ENCODE measurements at places on chromosomes 4 and X. TPM values are rescaled to one million over a fixed set of nuclear protein-coding genes. Genes with fewer than 3 reads are reported as not detected.

DNA sequence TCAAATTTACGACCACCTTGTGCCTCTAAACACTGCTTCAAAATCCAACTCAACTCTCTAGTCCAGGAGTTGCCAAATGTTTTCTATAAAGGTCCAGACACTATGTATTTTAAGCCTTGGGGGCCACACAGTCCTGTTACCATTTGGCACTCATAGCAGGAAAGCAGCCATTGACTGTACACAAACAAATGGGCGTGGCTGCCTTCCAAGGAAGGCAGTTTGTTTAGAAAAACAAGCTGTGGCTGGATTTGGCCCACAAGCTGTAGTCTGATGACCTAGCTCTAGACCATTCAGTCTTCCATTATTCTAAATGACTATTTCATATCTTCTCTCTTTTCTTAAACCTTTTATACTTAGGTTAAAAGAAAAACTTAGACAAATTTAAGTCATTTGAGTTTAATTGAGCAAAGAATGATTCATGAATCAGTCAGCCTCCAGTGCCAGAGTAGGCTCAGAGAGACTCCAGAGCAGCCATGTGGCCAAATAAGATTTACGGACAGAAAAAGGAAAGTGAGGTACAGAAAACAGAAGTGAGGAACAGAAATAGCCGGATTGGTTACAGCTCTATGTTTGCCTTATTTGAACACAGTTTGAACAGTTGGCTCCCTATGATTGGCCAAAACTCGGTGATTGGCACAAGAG is 825.8 kb upstream of the LCORL start:
- no peak for DNase-seq

The AMBN gene
- polyA plus RNA-seq = not detected

- no peak for DNase-seq
These were observed 50.8 kb downstream of the PPEF1 start for GRCh38 chrX:18757956-18758932.

GRCh38 chrX:5549512-5549911 is 679.2 kb downstream of the NLGN4X start:
- no peak for DNase-seq

DNA sequence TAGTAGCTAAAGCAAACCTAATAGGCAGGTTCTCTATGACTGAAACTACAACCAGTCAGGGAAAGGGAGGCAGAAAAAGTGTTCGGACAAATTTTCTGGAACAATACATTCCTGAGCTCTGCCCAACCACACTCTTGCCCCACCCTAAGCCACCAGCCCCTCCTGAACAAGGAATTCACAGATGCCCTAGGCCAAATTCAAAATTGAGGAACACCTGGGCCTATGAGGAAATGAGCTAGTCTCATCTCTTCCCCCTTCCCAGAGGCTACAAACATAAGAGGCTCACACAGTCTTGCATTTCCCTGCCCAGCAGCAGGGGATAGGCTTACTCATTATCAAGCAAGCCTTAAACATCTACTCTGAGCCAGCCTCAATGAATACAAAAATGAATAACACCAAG is 284.7 kb downstream of the ZNF674 start:
- DNase-seq = no peak

DNA sequence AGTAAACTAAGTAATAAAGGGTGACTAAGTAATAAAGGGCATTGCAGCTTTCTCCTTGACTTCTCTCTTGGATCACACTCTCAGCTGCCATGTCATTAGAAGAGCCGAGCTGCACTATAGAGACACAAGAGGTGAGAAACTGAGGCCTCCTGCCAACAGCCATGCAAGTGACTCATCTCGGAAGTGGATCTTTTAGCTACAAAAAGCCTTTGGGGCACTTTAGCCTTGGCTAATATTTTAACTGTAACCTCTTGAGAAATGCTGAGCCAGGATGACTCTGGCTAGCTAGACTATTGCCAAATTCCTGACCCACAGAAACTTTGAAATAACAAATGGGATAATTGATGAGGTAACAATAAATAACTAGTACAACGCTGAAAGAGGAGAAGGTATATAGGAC is 1.5 kb upstream of the NEIL3 start:
- no peak for DNase-seq

DNA sequence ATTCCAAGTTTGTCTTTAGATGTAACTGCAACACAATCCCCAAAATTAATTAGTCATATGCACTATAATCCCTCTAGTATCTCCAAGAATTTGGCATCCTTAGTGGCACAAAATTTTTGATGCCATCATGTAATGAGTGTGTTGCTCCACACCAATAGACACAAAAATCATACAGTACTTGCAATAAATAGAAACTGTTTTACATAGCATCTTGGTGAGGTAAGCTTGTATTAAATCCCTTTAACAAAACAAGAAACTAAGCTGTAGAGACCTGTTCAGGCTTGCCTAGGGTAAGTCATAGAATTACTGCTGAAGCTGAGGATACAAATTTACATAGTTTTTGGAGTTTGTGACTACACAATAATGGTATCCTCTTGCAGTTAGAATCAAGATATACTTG is 64.5 kb upstream of the PRSS12 start:
- DNase-seq = no peak

DNA sequence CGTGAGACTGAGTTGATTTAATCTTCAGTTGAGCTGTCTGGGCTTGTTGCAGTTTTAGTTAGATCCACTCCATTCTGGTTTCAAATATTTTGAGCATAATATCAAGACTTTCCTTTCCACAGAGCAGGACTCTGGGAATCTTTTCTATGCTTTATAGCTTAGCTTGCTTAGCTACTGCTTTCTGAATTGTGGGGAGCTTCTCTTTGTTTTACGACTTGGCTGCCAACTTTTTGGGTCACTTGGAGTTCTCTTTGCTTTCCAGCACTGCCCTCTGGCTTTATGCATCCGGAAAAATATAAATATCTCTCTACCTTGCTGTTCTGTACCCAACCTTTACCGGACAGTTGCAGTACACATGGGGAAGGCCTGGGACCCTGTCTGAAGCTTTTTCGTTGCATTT is 292.1 kb downstream of the STIM2 start:
- DNase-seq = no peak

DNA sequence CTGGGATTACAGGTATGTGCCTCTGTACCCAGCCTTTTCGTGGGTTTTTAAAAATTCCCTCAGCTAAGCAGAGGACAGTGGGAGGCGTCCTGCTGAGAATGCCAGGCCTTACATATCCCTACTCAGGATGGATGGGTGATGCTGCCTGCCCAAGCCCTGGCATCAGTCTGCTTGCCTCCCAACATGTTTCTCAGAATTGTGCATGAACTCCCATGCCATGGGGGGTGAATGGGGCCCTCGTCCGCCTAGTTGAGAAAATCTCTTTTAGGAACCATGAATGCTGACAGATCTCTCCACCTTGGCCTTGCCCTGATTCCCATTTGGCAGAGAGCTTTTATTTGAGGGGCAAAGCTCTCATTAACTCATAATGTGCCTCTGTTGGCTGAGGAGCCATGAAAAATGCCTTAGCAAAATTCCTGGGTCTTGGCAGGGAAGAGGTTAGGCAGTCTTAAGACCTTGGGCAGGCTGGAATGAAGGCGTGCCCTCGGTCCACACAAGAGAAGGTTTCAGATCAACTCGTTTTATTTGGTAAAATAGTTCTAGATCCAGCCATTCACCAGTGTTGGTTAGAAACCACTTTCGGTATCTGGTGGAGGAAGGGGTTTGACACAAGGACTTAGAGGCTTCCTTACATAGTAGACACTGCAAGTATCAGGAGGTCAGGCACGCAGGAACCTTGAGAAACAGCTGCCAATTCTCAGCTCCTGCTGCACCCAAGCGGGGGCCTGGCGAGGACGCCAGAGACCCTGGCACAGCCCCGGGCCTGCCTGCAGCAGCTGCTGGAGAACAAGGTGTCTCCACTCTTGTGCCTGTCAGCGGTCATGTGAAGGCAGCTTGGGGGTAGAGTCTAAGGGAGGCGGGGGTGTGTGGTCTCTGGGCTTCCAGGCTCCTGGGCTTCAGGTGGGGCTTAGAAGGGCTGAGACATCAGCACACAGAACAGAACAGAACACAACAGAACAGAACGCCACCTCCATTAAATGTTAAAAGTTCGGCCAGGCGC is 192.8 kb upstream of the PSAPL1 start:
- DNase-seq = no peak

The DCAF12L1 gene
- polyA plus RNA-seq = not detected

GRCh38 chr4:176002007-176002613 is 63.5 kb upstream of the WDR17 start:
- peak; percentile 47 for DNase-seq

DNA sequence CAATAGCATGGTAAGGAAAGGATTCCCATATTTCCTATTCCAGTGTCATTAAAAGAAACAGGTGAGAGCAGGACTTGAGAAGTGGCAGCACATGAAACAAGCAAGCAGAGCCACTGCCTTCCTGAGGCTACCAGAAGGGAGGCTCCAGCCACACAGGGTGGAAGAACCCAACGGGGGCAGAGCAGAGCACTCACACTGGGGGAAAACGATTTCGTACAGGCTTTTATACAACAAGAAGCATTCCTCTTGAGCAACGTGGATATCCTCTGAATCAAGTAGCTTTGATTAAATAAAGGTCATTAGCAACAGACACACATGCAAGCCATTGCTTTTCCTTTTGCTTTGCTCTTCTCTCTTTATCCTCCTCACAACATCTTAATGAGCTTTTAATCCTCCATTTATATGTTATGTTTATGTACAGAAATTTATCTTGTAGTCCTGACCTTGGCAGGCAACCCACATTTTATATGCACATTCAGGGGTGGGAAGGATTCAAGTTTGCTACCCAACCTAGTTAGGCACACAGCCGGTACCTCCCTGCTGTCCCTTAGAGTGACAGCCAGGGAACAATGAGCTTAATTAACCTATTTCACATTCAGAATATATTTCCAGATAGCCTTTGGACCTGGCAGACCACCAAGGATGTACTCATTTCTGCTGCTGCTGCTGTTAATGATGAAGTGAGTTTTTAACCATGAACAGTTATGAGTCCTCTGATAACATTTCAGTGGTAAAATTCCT is 202.1 kb downstream of the ARHGAP24 start:
- DNase-seq = peak; percentile 21

DNA sequence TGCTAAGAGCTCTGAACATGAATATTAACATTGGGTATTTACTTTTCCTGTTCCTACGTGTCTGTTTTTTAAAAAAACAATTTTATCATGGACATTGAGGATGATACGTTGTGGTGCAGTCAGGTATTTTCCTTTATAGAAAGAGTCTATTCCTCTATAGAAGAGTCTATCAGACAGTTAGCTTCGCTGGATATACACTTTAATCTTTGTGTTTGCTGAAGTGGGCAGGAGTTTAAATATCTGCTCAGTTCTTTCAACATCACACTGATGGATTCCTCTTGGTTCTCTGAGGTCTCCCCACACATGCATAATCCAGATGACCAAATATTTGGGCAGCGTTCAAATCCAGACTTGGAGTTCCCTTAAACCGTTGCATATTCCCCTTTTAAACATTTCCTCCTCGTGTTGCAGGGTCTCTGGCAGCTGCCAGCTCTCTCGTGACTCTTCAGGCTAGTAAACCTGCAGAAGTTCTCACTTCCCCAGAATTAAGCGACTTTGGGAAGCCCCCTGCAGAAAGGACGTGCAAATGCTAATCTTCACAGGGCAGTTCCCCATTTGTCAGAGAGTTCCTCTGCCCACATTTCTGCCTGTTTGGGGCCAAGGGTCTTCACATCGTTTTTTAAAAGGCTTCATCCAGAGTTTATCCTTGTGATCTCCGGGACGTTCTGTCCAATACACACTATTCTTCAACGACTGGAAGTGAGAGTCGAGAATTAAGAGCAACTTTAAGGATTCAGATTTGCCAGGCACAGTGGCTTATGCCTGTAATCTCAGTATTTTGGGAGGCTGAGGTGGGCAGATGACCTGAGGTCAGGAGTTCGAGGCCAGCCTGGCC is 20.5 kb upstream of the DHRSX start:
- DNase-seq = no peak

GRCh38 chrX:48703228-48703627 is 6.7 kb downstream of the SUV39H1 start:
- DNase-seq = no peak

The CTPS2 gene
- 6.1 TPM for polyA plus RNA-seq

GRCh38 chrX:134737061-134737460 is 78.8 kb upstream of the PLAC1 start:
- no peak for DNase-seq

DNA sequence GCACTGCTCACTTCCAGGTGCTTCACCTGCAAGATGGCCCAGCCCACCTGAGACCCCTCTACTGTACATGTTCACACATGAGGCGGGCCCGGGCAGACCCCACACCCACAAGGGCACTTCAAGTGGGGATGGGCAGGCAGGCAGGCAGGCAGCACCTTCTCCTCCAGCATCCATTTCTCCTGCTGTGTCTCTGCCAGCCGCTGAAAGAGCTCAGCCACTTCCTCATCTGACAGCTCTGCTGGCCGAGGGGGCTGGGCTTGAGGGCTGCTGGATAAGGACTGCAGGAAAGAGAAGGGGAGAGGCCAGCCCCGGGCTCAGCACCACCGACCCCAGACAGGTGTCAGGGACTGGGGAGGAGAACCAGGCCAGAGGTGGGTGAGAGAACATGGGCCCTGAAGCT is 4.4 kb upstream of the KCND1 start:
- no peak for DNase-seq

The LGI2 gene
- polyA plus RNA-seq = not detected

- DNase-seq = no peak
These were observed 57.6 kb downstream of the CHIC2 start for GRCh38 chr4:54006755-54007154.

The TEC gene
- 0.85 TPM for polyA plus RNA-seq

DNA sequence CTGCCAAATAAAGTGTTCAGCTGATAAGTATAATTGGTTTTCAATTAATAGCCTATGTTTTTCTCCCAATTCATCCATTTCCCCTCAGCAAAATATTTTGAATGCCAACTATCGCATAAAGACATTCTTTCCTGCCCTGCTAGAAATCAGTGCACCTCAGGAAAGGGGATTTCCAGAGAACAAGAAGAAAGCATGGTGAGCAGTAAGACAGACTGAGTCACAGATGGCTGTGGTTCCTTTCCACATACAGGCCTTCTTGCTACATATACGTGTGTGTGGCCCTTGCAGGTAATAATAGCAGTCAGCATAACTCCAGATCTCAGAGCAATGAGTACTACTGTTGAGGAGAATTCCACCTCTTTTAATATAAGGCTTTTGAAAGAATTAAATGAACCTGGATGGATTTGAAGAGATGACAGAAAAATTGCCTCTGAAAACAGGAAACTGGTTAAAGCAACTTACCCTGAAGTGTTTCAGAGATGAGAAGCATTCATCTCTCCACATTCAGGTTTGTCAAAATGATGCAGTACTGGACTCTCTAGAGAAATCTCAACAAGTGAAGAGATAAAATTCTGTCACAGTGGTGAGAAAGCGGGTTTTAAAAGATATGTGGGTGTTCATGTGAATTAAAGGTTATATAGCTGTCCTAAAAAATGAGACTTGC is 13.6 kb downstream of the GASK1B start:
- DNase-seq = no peak

The HTN1 gene
- polyA plus RNA-seq = not detected

DNA sequence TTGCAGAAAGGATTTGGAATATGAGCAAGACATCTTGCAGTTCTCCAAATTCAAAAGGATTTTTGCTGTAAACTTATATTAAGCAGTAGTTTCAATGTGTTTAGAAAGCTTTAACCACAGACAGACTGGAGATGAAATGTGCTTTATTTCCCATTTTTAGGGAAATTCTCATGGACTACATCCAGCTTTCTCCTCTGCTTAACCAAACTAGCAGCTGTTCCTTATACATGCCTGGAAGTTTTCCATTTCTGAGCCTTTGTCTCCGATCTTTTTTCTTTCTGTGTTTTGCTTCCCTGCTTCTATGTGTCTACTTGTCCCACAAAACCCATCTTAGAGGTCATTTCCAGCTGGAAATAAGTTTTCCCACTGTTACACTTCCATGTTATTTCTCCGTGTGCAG is 41.6 kb downstream of the TMA16 start:
- DNase-seq = no peak

GRCh38 chr4:54661686-54662085 is 3.9 kb downstream of the KIT start:
- no peak for DNase-seq
